Left renal cortex interstitium (tissue), 4 donors: ENCODE measurements at places on chromosomes 11 and 22. TPM values are rescaled to one million over a fixed set of nuclear protein-coding genes. Genes with fewer than 3 reads are reported as not detected.

- no peak for DNase-seq
Measured at GRCh38 chr11:20360650-20361049, 2.9 kb upstream of the HTATIP2 start.

DNA sequence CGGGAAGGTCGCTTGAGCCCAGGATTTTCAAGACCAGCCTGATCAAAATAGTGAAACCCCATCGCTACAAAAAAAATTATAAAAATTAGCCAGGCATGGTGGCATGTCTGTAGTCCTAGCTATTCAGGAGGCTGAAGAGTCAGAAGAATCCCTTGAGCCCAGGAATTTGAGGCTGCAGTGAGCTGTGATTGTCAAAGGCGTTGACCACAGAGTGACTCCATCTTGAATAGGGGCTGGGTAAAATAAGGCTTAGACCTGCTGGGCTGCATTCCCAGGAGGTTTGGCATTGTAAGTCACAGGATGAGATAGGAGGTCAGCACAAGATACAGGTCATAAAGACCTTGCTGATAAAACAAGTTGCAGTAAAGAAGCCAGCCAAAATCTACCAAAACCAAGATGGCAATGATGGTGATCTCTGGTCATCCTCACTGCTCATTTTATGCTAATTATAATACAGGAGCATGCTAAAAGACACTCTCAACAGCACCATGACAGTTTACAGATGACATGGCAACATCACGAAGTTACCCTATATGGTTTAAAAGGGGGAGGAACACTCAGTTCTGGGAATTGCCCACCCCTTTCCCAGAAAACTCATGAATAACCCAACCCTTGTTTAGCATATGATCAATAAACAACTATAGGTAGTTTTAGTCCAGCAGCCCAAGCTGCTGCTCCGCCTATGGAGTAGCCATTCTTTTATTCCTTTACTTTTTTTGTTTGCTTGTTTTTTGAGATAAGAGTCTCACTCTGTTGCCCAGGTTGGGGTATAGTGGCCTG is 2.8 kb upstream of the RDX start:
- no peak for DNase-seq

GRCh38 chr11:8268530-8269400 is 5.1 kb upstream of the LMO1 start:
- DNase-seq: no peak

DNA sequence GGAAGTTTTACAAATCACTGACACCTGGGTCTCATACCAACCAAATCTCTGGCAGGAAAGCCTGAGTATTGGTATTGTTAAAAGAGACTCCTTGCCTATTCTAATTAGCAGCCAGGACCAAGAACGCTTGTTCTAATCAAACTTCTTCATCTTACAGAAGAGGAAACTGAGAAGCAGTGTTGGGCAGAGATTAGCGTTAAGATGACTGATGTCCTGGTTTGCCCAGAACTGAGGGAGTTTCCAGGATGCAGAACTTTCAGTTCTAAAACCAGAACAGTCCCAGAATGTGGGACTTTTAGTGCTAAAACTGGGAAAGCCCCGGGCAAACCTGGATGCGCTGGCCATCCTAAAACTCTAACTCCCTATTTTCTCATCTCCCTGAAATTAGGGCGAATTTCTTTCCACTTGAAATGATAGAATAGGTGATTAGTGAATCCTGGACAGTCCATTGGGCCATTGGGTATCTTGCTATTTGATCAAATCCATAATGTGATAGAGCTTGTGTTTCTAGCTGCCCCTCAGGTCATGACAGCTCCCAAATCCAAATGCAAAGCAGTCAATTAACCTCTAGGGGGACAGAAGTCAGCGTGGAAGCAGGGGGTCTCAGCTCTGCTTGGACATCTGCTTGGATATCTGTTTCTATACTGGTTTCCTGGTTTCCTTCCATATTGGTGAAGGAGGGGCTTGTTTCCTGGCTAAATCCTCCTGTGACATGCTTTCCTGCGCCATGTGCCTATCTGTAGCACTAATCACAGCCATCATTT is 16.0 kb upstream of the TMPRSS13 start:
- DNase-seq: no peak

DNA sequence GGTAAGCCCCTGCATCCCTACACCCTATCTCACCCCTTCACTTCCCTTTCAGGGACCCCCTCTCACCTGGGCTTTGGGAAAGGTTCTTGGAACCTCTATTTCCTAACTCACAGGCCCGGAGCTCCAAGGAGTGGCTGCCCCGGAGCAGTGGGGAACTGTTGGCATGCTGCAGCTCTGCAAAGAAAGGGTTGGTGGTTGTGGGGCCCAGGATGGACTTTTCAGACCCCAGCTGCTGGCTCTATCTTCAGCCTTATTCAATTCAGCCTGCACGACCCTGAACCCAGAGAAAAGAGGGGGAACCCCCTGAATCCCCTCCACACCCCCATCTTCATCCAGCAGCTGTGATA is 10.0 kb downstream of the ROBO4 start:
- DNase-seq: no peak

- no peak for DNase-seq
Measured at GRCh38 chr11:95912902-95913560, 10.9 kb downstream of the MTMR2 start.

DNA sequence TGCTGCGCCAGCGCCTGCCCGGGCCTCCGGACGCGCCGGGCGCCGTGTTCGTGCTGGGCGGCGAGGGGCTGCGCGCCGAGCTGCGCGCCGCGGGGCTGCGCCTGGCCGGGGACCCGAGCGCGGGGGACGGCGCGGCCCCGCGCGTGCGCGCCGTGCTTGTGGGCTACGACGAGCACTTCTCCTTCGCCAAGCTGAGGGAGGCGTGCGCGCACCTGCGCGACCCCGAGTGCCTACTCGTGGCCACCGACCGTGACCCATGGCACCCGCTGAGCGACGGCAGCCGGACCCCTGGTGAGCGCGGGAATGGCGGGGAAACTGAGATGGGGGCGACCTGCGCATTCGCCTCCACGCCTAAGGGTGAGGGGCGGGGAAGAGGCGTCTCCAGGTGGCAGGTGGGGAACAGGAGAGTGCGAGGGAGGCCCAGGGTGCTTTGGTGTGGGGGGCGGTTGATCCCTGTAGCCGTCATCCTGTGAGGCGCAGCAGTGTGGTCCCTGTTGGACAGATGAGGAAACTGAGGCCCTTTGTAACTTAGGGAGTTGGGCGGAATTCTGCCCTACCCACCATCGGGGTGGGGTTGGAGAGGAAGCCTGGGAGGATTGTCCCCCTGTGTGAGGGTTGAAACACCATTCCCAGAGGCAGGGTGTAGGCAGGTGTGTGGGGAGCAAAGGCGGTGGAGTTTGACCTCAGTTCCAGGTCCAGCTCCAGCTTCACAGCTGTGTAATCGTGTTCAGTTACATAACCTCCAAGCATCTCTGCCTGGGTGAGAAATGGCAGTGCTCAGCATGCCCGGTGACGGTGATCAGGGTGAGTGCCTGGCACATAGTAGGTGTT is 758 bp downstream of the PDXP start:
- DNase-seq: no peak

DNA sequence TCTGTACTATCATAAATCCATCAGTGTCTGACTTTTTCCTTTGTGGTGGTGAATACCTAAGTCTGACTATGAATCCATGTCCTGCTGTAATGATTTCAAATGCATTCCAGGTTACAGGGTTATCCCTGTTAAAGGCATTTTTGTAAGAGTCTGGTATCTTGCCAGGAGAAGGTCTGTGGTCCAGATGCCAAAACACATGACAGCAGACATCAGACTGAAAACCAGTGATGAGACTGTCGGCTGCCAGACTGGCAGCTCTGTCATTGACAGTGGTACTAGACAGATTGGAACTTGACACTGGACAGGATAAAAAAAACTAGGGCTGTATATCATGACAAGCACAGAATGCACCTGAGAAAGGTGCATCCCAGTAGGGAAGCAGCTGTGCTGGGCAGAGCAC is 301.8 kb upstream of the FAT3 start:
- DNase-seq: no peak

DNA sequence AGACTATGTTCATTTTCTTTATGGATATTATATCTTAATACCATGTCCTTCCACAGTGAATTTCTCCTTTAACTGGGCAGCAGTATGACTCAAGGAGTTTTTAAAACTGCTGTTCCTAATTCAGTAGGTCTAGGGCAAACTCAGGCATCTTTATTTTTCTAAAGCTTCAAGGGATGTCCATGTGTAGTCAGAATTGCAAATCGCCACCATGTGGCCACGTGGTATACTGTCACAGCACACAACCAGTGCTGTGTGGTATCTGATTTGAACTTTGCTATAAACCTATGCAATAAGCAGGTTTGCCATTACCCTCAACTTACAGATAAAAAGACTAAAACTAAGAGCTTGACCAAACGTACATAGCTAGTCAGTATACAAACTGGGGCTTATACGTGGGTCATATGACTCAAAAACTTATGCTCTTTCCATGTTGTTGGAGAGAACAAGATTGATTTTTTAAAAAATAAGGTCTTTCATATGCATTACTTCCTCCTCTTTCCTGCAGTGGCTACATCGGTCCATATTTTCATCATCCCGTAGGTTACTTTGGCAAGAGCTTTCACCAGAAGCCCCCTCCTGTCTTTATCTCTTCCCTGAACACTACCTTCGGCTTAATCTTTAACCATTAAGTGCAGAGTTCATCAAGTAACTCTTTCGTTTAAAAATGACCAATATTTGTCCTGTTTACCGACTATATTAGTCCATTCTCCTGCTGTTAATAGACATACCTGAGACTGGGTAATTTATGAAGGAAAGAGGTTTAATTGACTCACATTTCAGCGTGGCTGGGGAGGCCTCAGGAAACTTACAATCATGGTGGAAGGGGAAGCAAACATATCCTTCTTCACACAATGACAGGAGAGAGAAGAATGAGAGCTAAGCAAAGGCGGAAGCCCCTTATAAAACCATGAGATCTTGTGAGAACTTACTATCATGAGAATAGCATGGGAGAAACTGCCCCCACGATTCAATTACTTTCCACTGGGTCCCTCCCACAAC is 8.0 kb upstream of the HTATIP2 start:
- no peak for DNase-seq

- DNase-seq: no peak
Measured at GRCh38 chr11:35326266-35326879, 93.0 kb downstream of the SLC1A2 start.

- no peak for DNase-seq
Measured at GRCh38 chr22:24060375-24060788, 49.3 kb downstream of the CABIN1 start.

DNA sequence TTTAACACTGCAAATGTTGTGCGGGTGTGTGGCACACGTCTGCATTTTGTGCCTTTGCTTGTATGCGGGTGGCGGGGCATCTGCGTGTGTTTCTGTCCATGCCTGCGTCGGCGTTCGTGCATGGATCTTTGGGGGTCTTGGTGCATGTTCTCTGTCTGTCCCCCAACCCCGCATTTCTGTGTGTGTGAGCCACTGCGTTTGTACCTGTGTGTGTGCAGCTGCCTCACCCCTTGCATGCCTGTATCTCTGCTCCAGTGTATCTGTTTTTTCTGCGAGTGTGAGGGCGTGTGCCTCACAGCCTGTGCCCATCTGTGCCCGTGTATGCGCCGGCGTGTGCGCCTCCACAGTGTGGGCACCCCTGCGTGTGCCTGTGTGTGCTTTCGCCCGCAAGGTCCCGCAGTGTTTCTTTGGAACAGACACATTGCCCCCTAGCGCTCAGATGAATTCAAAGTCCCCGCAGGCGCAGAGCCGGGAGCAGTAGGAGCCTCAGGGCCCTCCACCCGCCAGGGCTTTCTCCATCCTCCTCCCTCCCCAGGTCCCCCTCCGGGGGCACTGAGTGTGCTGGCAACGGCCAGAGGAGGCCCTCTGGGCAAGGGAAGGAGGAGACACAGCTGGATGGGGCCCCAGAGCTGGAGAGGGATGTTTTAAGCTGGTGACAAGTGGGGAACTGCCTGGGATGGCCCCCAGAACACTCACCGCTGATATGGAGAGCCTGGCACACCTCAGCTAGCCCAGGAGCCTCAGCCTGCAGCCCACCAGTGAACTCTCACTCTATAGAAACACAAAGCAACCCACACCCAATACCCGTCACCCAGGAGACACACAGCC is 3.1 kb upstream of the MN1 start:
- no peak for DNase-seq

DNA sequence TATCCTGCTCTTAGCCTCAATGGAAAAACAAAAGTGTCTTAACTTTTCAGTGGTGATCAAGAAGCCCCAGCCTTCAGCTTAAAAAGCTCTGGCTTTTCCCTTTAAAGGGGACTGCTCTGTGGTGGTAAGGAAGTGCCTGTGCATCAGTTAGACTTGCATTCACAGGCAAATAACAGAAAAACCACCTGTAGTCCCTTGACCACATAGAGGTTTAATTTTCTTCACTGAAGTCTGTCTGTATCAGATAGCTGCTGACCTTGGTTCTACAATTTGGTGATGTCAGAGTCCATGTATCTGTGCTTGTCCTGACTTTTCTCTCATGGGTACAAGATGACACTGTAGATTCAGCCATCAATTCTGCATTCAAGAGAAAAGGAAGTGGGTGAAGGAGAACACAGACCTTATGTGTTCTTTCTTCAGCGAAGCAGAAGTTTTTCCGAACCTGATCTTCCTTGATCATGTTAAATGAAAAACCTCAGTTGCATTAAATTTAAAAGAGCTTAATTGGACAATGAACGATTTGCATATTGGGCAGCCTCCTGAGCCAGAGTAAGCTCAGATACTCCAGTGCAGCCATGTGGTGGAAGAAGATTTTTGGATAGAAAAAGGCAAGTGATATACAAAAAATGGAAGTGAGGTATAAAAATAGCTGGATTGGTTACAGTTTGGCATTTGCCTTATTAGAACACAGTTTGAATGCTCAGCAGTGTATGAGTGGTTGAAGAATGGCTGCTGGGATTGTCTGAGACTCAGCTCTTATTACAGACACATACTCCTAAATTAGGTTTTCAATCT is 43.2 kb upstream of the RDX start:
- no peak for DNase-seq

DNA sequence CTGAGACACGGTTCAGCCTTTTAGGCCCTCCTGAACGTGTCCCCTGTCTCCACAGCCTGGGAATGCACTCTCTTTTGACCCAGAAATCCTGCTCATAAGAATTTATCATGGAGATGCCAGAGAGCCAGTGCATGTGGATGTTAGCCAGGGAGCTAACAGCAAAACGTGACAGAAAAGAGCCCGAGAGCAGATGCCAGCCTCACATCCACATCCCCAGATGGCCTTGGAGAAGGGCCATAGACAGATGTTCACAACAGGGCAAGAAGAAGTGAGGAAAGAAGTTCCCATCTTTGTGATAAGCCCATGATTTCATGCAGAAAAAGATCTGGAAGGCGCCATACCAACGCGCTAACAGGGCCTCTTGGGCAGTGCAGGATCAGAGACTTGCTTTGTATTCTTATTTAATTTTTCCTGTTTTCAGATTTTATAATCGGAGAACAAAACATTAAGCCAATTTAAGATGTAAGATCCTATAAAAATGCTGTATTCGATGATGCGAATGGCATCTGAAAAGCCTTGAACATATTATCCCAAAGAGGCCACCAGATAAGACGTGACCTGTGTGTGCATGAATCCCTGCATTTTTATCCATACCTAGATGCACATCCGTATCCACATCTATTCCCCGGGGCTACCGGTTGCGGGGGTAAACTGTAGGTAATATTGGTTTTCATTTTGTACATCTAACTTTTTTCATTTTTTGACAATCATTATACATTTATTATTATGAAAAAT is 48.7 kb downstream of the IGLL5 start:
- no peak for DNase-seq

GRCh38 chr11:72042064-72042745 is 38.1 kb downstream of the NUMA1 start:
- no peak for DNase-seq

Gene OR51B4
- 0.33 TPM for polyA plus RNA-seq

Gene TEX12
- polyA plus RNA-seq: 0.18 TPM

Gene STK33
- 32.6 TPM for polyA plus RNA-seq

Gene APOA4
- not detected for polyA plus RNA-seq

Gene SCGB1A1
- polyA plus RNA-seq: not detected

Gene HIC2
- 12.3 TPM for polyA plus RNA-seq

Gene GRAMD1B
- 11.4 TPM for polyA plus RNA-seq

Gene SAC3D1
- 16.6 TPM for polyA plus RNA-seq
